ENCODE measurements at places on chromosomes 6 and 20.

- DNase-seq, result no peak
Measured at GRCh38 chr20:37567671-37568588, 40.3 kb upstream of the BLCAP start.

GRCh38 chr20:52809003-52809402, 163.2 kb upstream of the TSHZ2 start:
- DNase-seq, result no peak

DNA sequence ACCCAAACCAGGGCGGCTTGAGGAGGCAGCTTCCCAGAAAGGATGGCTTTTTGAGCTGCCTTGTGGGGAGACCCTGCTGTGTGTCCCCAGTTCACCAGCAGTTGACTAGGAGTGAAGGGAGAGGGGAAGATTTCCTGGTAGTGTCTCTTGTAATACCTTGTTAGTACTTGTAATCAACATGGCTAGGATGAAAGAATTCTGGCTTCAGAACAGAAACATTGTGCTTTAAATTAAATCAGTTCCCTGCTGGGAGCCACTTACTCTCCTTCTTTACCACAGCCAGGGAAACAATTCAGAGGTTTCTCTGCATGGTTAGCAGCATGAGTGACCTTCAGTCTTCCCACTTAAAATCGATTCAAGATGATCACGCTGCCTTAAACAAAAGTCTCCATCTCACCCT, 525.4 kb upstream of the ID4 start:
- DNase-seq, result no peak

DNA sequence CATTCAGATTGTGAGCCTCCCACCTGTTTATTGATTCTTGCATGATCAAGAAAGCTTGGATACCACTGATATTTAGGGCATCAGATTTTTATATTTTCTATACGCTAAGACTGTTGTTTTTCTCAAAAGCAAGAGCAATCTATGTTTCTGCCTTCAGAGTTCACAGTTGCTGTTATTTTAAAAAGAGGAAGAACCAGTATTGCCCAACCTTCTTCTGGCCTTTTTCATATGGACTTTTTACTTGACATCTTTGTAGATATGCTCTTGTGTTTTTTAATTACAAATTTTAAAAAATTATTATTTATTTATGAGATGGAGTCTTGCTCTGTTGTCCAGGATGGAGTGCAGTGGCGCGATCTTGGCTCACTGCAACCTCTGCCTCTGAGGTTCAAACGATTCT, 28.9 kb downstream of the SLC17A5 start:
- DNase-seq, result no peak

DNA sequence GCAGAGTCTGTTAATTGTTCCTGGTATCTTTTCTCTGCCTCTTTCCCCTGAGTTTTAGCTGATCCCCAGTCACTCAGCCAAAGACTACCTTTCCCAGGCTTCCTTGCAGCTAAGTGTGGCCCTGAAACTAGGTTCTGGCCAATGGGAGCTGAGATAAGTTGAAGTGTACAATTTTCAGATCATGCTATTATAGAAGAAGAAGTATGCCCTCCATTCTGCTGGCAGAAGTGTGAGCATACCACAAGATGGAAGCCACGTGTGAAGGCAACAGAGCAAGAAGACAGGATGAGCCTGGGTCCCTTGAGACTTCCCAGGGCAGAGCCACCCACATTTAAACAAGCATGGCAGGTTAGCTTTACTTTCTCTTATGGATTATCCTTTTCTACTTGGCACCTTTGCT, 273.2 kb downstream of the HIVEP2 start:
- DNase-seq, result no peak

DNA sequence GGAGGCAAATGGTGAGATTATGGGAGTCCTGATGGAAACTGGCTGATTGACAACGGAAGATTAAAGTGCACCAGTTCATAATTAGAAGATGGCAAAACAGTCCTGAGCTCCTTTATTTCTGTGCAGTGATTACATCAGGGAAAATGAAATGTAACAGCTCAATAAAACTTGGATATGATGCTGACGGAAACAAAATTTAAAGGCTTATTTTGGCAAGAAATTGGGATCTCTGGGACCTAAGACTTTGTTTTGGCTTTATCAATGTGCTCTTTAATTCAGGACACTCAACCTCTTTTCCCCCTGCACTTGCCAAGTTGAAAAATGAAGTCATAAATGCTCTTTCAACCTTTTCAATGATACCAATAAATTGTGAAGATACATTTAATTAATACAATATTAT, 226.8 kb downstream of the C6orf118 start:
- no peak for DNase-seq

DNA sequence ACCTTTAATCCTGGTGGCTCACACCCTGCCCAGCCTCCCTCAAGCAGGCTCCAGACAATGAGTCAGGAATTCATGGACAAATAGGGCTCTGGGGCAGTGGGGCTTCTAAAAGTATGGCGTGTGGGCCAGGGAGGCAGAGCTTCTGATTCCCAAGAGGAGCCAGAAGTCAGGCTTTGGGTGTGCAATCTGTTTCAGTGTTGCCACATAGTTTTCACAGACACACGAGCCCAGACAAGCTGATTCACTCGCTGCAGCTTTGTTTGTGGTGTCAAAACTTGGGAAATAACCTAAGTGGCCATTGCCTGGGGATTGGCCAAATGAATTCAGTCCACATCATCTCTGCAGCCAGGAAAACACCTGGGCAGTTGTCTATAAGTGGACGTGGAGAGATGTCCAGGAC, 9.2 kb downstream of the PEDS1 start:
- DNase-seq, result no peak

GRCh38 chr6:26319405-26320128, 45.4 kb upstream of the BTN3A2 start:
- no peak for DNase-seq

DNA sequence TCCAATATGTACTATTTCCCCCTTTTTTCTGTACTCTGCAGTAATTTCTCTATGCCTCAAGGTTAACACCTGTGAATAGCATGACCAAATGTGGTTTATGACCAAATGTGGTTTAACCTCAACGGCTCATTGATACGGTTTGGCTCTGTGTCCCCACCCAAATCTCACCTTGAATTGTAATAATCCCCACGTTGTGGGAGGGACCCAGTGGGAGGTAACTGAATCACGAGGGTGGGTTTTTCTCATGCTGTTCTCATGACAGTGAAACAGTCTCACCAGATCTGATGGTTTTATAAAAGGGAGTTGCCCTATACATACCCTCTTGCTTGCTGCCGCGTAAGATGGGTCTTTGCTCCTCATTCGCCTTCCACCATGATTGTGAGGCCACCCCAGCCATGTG, 18.7 kb downstream of the DEK start:
- no peak for DNase-seq

- DNase-seq, result no peak
Measured at GRCh38 chr6:160013987-160014868, 45.3 kb downstream of the IGF2R start.

DNA sequence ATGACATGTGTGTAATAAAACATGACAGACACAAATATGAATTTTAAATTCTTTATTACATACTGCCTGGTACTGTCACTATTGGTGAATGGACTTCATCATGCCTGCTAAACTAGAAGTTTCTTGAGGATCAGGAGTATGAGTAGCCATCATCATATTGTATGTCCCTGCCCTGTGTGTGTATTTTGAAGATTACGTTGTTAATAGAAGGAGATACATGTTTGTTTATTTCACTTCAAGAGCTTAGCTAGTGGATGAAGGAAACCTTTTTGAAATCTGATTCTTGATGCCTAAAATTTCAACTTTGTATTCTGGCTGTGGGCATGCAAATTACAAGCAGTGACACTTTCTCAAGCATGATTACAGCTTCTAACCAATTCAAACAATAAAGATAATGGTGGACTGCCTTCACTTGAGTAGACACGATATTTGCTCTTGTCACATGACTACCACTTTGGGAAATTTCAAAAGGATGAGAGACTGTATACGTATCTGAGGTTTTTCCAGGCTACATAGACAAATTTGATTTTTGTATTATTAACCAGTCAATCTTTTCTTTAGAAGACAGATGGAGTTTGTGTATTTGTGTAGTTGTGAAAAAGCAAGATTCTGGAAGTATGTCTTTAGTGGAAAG, 3.5 kb downstream of the TBPL1 start:
- no peak for DNase-seq

GRCh38 chr6:139295901-139296300, 4.1 kb upstream of the TXLNB start:
- DNase-seq, result no peak

DNA sequence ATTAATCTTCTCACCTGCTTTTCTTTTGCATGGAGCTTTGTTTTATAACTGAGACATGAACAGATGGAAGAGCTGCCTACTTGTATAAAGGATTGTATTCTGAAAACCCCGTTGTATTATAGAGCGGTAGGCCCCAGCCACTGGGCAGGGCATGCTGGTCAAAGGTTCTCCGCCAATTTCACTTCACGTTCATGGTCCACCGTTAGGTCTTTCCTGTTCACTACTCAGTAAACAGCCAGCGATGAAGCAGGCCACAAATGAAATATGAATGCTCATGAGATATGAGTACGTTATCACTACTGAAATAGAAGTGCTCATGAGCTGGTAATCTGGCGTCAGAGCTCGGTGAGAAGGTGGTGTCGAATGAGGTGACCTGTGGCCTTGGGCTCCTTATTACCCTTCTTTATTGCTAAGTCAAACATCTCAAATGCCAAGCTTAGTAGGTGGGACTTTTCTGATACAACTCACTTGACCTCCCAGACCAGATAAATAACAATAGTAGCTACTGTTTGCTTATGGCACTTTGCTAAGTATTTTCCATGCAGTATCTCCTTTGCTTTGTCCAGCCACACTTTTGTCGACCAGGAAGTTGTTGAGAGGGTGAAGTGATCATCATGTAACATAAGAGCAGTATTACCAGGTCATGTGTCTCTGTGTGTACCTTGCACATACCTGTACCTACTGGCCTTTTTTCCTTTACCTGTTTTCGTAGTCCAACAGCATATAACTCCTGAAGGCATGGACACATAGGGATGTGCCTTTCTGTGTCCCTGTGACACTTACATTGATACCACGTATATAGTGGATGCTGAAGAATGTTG, 16.7 kb downstream of the EDN3 start:
- no peak for DNase-seq

DNA sequence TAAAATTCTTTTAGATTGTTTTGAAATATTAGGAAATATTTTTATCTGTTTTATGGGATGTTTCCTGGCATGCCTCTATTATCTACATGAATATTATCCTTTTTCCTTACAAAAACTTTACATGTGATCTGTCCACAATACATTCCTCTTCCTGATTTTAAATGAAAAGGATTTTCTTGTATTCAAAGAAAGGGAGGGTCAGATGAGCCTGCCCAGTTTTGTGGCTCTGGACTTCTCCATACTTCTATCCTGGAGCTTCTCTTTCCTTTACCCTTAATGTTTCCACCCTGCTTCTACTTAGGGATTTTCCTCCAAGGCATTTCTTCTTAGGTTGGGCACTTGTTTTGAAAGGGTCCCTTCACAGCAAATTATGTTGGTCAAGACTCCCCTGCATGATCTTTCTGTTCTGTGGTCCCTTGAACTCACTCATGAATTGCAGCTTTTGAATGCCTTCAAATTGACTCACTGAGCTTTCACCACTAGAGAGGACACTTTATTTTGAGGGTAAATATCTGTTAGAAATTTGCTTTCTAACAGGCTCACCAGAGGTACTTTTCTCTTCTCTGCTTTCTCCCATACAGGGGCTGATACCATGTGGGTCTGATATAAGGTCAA, 104.9 kb downstream of the CENPW start:
- no peak for DNase-seq

All from activated CD4-positive, alpha-beta T cell treated with anti-CD3 and anti-CD28 coated beads, Interleukin-2, amount 50 U/mL, for 4 hours (primary cell).